GM13977 (cell line): ENCODE measurements at places on chromosomes 5 and 9.

- no peak for DNase-seq
These were observed 94.2 kb downstream of the TLE4 start for GRCh38 chr9:79665931-79666330.

GRCh38 chr5:22319798-22320197 is 533.3 kb downstream of the CDH12 start:
- no peak for DNase-seq

DNA sequence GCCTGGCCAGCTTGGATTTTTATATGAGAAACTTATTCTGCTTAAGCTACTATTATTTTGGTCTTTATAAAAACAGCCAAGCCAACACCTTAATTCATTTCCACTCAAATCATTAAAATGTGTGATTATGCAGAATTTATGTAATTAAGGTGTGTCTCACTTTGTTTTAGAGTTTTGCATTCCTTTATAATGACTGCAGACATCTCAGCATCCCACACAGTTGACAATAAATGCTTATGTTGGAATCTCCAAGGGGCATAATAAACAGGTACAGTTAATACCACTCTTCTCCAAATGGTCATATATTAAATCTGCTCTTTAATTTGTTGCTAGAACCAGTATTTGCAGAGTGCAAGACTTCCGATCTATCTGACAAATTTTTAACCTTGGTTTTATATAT is 34.3 kb downstream of the ARL15 start:
- no peak for DNase-seq

- no peak for DNase-seq
These were observed 22.7 kb downstream of the GRIA1 start for GRCh38 chr5:153513156-153513555.

DNA sequence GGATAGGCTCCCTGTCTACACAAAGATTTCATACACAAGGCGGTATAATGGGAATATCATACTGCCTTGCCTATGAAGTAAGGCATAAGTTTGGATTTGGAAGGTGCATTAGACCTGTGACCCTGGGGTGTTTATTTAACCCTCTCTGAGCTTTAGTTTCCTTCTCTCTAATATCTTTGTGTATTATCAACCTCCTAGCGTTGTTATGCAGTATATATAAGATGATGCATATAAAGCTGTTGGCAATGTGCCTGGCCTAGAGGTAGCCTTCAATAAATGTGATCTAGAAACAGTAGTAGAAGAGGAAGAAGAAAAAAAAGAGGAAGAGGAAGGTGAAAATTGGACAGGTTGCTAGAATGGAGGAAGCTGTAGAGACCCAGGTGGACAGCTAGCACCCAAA is 311.6 kb upstream of the CLINT1 start:
- DNase-seq = no peak

DNA sequence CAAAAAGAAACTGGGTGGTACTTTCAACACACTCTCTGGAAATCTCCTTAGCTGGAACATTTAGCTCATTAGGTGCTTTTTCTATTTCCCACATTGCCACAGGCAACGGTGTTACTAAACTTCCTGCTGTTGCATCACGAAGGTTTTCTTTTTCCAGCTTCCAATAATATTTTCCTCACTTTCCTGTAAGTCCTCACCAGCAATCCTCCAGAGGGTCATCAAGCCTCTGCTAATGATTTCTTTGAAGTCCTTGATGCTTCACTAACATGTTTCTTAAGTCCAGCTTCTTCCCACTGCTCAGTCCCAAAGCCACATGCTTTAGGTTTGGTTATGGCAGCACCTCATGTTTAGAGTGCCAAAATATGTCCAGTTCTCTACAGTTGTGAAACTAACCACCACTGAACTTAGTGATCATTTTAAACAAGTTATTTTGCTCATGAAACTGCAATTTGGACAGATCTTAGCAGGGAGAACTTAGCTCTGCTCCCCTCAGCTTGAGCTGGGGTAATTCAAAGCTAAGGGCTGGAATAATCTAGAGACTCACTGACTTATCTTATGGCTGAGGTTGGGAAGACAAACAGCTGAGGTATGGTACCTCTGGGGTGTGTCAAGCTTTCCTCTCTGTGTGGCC is 39.9 kb upstream of the RETREG1 start:
- DNase-seq = no peak

DNA sequence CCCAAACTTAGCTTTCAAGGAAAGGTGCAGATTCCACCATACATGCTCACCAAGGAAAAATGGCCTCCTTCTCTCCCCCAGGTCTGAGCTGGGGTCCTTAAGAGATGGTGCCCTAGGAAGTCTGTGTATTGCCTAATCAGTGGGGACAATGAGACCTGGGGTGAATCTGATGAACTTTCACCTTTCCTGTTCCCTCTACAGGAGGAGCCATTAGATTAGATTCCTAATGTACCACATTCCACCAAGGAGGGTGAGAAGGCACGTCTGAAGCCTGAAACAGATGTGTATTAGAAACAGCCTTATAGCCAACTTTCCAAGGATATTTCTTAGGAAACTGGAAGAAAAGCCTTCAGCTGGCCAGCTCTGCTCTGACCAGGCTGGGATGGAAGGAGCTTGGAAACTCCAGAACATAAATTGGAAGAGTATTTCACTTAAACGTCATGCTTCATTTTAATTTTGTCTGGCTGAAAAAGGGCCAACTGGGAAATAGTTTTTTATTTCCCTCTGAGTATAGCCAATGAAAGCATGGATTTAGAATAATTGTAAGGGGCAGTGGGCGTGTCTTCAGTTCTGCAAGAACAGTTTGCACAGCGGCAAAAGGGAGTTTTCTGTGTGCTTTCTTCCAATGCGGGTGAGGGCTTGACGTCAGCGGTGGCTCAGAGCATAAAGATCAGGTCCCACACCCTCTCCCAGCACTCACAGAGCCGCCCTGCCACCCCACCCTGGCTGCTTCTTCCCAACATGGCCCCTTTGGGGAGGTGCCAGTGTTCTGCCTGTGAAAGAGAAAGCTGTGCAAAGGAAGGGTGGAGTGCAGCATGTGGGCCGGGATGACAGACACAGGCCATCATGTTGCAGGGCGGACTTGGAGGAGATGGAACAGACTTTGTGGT is 210.9 kb downstream of the ESM1 start:
- DNase-seq = no peak

DNA sequence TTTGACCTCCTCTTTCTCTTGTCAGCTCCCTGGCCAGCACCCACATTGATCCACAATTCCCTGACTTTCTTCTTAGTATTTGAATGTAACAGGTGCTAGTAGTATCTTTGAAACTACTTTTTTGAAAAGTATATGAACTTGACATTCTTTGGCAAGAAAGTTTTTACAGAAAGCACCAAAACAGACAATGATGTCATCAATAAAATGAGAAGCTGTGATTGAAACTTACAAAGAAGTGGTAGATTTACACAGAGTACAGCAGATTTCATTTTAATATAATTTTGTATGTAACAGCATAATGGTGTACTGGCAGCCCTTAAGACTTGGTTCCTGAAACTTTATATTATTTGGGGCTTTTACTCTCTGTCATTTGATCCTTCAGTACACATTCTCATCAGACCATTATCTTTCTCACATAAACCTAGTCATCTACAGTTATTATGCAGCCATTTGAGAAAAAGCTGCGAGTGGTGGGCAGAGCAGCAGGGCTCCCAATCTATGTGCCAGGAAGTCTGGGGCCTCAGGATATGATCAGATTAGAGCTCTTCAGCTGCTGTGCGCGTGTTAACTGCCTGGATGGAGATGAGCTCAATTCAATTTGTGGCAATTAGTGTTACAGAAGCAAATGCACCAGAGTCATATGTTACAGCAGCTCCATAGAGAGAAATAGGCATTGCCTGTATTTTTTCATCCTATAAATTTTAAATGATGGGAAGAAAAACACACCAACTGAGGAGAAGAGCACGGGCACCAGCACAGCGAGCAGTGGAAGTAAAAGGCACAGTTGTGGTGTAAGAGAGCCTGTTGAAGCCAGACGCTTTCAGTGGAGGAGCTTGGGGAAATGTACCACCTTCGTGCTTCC is 126.1 kb downstream of the STARD4 start:
- no peak for DNase-seq

DNA sequence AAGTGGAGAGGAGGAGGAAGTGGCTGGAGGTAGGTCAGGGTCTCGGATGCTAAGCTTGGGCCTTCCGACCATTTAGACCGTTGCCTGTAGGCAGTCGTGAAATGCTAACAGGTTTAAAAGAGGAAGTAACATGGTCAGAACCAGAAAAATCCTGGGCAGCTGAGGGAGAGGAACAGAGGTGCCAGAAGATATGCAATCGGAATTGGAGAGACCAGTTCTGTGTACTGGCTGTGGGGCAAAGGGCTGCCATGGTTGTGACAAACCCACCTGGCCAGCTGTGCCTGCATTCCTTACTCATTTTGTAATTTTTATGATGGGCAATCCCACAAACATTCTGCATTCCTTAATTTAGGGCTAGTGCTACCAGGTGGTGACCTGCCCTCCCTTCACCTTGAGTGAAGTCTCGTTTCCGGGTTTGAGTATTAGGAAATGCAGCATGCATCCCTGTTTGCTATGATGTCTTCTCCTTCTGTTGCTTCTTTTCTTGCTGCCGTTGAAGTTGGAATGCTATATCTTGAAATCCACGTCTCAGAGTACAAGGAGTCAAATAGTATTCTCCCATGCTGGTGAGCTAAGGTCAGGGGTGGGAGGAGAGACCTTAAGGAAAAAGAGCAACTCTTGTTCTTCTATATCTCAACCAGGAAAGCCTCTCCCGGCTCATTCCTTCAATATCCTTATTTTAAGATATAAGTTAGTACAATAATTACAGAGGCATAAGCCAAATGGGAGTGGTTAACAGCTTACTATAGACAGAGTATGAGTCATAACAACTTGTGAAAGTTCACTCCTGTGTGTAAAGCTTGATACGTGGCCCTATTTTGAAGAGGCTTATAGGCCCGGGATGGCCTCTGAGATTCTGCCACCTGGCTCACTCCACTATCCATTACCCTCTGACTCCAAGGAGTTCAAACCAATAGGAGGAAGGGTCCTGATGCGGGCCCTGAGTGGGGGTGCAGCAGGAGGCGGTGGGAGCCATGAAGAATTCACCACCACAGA is 37.0 kb downstream of the B4GALT1 start:
- DNase-seq = peak; percentile 67

- DNase-seq = no peak
These were observed 19.8 kb downstream of the IL12B start for GRCh38 chr5:159310511-159310910.

GRCh38 chr5:130138406-130139045 is 234.3 kb downstream of the CHSY3 start:
- DNase-seq = no peak

DNA sequence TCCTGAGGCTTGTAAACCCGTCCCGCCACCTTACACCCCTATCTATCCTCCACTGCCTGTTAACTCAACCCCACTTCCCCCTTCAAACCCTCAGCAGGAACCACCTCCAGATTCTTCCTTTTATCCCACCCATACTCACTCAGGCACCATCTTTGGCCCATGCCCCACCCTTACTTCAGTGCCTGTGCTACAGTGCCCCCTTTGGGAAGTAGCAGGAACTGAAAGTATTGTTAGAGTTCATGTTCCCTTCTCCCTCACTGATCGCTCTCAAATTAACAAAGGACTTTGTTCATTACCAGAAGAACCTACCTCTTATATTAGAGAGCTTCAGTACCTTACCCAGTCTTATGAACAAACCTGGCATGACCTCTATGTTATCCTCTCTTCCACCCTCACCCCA is 92.2 kb upstream of the MOCS2 start:
- DNase-seq = no peak

DNA sequence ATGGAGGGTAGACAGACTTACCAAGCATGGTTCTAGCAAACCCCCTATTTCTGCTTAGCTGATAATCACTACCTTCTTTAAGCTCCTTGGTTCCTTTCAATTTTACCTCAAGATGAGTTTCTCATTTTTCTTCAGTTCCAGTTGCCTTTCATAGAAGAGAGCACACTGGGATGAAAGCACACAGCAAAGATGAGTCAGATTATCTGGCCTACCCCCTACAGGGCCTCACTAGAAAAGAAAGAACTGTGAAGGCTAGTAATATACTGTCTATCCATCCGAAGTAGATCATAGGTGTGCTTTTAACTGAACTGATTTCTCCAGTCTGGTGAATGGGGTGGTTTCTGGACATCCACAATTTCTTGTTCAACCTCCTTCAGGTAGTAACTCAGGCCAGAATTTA is 122.5 kb downstream of the TRPM3 start:
- DNase-seq = no peak

DNA sequence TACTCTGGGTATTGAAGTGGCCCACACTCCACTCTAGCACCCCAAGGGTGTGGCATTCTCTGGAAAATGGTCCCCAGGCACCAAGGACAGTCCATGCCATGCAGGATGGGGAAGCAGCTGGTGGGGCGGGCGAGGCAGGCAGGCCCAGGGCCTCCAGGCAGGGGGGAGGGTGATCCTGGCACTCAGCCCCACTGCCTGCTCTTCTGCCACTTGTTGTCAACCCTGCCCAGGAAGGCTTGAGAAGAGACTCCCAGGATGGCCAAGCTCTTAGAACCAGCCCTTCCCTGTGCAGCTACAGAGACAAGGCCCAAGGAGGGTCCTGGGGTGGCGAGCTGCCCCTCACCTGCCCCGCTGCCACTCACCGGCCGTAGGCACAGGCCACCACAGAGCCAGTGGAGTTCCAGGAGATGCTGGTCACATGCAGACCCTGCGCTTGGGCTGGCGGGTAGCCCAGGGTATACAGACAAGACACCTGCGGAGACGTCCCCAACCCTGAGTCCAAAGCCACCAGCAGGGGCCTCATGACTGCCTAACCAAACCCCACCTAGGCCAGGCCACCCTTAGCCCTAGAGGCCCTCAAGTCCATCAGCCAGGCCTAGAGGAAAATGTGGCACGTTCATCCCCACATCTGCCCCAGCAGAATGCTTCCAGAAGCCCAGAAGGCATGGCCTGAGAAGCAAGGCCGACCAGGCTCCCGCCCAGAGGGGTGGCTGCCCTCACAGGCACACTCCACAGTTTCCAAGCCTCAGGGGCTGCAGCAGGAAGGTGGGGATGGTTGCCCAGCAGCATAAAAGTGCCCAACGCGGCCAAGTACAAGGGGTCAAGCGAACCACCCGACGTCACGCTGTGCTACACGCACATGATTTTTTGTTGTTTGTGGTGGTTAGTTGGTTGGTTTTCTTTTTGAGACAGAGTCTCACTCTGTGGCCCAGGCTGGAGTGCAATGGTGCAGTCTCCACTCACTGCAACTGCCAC is 19.8 kb downstream of the DYNC2I2 start:
- peak; percentile 13 for DNase-seq

- peak; percentile 45 for DNase-seq
These were observed 12.5 kb upstream of the LHX2 start for GRCh38 chr9:123998970-123999621.

GRCh38 chr5:83527221-83527620 is 55.7 kb downstream of the VCAN start:
- no peak for DNase-seq

- DNase-seq = no peak
These were observed 19.1 kb downstream of the HMCN2 start for GRCh38 chr9:130284690-130285089.
